ENCODE measurements at places on chromosomes 1 and 21. TPM values are rescaled to one million over a fixed set of nuclear protein-coding genes. Genes with fewer than 3 reads are reported as not detected.

TMPRSS3 gene
- total RNA-seq = 2.1 TPM

ABCA4 gene
- 1.00 TPM for total RNA-seq

COQ8A gene
- 27.4 TPM for total RNA-seq

ELF3 gene
- total RNA-seq = 150 TPM

KLHDC9 gene
- total RNA-seq = 13.0 TPM

DYNLT5 gene
- total RNA-seq = 11.1 TPM

FBXO28 gene
- total RNA-seq = 27.4 TPM

RAB13 gene
- 105 TPM for total RNA-seq

MATN1 gene
- total RNA-seq = 0.15 TPM

SPATA6 gene
- 94.2 TPM for total RNA-seq

SLAMF9 gene
- total RNA-seq = 0.74 TPM

OR2T11 gene
- total RNA-seq = not detected

PLA2G2A gene
- total RNA-seq = 1.8 TPM

MAP3K7CL gene
- 7.8 TPM for total RNA-seq

CDC7 gene
- total RNA-seq = 5.2 TPM

S100A7 gene
- total RNA-seq = not detected

OR6N1 gene
- not detected for total RNA-seq

NUP210L gene
- 0.26 TPM for total RNA-seq

GART gene
- 58.7 TPM for total RNA-seq

CLCNKB gene
- 0.37 TPM for total RNA-seq

TCEA3 gene
- 26.5 TPM for total RNA-seq

PLEKHA6 gene
- total RNA-seq = 10.5 TPM

DMBX1 gene
- 0.09 TPM for total RNA-seq

Data from lung (tissue), 17 donors.